ENCODE measurements at places on chromosomes 16 and 17. TPM values are rescaled to one million over a fixed set of nuclear protein-coding genes. Genes with fewer than 3 reads are reported as not detected.

Gene KRTAP4-5
- total RNA-seq = not detected

Gene ENPP7
- not detected for total RNA-seq

Gene FBXO39
- not detected for total RNA-seq

DNA sequence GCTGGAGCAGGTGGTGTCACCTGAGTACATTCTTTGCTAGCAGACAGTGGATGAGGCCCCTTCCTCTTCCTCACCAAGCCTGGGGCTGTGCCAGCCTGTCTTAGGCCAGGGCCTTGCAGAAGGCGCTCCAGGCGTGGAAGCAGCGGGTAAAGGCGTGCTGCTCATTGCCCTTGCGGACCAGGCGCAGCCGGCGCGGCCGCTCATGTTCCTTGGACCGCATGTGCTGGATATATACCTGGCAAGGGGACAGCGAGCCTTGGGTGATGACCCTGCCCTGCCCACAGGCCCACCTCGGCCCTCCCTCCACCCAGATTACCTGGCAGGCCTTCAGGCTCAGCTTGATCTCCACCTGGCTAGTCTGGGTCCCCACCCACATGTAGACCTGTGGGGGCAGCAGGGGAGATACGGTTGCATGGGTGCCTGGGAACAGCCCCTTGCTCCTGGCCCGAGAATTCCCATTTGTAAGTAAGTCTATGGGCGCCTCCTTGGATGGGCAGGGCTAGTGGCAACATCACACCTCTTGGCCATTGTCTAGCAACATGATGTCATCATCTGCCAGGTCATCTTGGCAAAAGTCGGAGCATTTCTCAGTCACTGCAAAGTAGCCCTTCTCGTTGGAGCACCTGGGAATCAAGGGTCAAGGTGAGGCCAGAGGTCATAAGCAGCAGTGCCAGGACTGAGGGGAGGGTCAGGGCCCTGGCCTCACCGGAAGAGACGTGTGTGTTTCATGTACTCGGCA lies 13.3 kb downstream of the FLII start:
- DNase-seq = no peak
- H3K4me1 ChIP-seq = peaks cover 21% of the 10 kb centered on the region
- H3K27ac ChIP-seq = no peak overlapping the region
- no peaks in the 10 kb centered on the region for H3K27me3 ChIP-seq

- H3K27me3 ChIP-seq = no peaks in the 10 kb centered on the region
- no peak overlapping the region for H3K27ac ChIP-seq
- H3K4me3 ChIP-seq = no peak overlapping the region
- no peak for DNase-seq
- no peaks in the 10 kb centered on the region for H3K4me1 ChIP-seq
Measured at GRCh38 chr17:245020-245419, 63.6 kb upstream of the DOC2B start.

DNA sequence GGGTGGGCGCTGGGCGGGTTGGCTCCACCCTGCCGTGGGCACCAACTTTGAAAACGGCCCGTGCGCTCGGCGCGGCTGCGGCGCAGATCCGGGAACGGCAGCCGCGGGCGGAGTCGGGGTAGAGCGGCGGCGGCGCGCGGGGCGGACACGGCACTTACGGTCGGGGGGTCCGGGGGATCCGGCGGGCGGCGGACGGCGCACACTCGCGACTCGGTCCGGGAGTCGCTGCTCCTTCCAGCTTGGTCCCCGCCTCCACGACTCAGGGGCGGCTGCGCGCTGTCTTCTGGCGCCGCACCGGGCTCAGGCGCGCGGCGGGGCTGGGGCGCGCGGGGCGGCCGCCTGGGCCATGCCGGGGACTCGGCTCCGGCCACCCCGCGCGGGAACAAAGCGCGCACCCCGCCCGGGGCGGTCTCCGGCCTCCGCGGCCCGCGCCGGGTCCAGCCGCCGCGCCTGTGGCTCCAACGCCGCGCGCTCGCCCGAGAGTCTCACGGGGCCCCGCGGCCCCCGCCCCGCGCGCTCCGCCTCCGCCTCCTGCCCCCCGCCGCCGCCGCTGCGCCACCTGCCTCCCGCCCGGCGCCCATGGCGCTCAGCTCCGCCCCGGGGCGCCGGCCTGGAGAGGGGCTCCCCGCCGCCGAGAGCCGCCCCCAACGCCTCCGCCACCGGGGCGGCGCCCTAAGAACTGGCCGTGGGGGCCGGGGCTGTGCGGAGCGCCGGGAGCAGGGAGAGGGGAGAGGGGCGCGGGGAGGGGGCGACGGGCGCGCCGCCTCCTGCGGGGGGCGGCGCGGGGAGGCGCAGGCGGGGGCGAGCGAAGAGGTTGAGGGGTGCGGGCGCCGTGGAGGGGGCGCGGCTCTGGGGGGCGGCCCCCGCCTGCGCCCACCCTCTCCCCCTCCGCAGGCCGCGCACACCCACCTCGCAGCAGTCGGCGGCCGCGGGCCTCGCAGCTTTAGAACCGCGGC lies 35.9 kb downstream of the CBFA2T3 start:
- H3K27me3 ChIP-seq = no peaks in the 10 kb centered on the region
- H3K27ac ChIP-seq = peak overlapping the region; percentile 93
- no peaks in the 10 kb centered on the region for H3K36me3 ChIP-seq
- peak overlapping the region; percentile 76 for H3K4me3 ChIP-seq
- peak; percentile 44 for DNase-seq

Data from heart right ventricle (tissue), 16 donors.